GM12891 (cell line): ENCODE measurements at places on chromosomes 1 and 21.

GRCh38 chr1:17789926-17790325 lies 34.8 kb downstream of the ACTL8 start:
- DNase-seq = no peak

GRCh38 chr1:71101839-71102376 lies 21.1 kb upstream of the ZRANB2 start:
- no peak for DNase-seq

GRCh38 chr1:207298636-207299398 lies 22.7 kb upstream of the CD55 start:
- no peak for DNase-seq

DNA sequence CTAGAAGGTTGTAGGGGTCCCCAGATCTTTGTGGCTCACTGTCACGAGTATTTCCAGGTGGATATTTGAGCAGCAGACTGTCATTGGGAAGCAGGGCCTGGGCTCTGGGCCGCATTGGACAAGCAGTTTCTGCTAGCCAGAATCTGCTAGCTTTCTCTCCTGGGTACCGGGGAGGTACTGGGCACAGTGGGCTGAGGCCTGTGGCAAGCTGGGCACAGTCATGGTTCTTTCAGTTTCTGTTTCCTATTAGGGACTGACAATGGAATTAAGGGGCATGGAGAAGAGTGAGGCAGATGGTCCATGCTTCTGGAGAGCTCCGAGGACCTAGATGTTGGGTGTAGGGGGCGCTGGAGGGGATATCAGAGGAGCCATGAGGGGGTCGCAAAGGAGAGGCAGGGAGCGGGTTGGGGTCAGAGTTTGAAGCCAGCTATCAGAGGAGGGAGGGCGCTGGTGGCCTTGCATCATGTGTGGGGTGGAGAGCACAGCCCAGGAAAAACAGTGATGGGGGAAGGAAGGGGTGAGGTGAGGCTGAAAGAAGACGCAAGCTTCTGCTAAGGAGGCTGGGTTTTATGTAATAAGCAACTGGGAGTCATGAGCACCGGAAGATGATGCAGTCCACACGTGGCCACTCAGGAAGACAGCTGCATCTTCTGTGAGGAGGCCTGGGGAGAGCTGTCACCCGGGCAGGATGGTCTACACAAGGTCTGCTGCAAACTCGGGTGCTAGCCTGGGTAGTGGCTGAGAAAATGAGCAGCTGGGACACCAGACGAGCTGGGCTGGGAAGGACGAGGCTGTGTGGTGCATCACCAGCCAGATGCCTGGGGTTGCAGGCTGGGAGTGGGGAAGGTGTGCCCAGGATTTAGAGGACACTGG lies 72.7 kb downstream of the IER5 start:
- no peak for DNase-seq

DNA sequence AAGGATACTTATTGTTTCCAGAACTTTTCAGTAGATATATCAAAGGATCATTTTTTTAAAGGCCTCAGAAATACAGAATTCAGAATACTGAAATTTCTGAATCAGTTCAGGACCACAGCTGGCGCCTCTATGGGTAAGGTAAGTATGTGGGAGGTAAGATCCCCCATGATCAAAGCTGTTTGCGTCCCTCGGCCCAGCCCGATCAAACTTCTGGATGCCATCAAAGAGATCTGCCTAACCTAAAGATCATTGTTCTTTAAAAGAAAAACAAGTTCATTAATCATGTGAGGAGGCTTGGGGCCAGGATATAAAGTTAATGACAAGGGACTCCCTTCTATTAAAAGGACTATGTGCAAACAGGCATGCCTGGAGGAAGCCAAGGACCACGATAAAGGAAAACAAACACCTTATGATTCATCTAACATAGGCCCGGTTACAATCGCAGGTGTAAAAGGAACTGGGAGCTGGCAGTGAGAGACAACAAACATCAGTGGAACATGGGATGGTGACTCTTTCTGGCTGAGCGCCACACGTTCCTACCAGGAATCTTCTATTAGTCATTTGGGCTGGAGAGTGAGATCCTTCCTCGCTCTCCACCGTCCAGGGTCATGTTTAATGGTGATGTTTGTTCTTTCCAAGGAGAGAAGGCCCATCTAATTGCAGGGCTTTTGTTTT lies 2.8 kb upstream of the BACE2 start:
- DNase-seq = no peak

- no peak for DNase-seq
These were observed 7.9 kb upstream of the SRP9 start for GRCh38 chr1:225769687-225770086.
